A549 treated with CpdA at 1 μM for 4 hours (cell line): ENCODE measurements at places on chromosomes 16 and 17. TPM values are rescaled to one million over a fixed set of nuclear protein-coding genes. Genes with fewer than 3 reads are reported as not detected.

CTF1 gene
- total RNA-seq = 0.09 to 0.23 TPM (median 0.16 TPM) in 4 of 5 replicates, not detected in the other

QRICH2 gene
- 0.91 to 2.4 TPM (median 1.1 TPM) in 5 replicates for total RNA-seq

BTBD17 gene
- not detected in 5 replicates for total RNA-seq

GP1BA gene
- 0.03 TPM in 1 of 5 replicates, not detected in the others for total RNA-seq

SLC43A2 gene
- total RNA-seq = 5.5 to 8.5 TPM (median 6.5 TPM) in 5 replicates

CD300E gene
- total RNA-seq = not detected in 5 replicates

TNK1 gene
- total RNA-seq = 1.5 to 2.4 TPM (median 1.8 TPM) in 5 replicates
